Breast epithelium (tissue), 4 donors: ENCODE measurements at places on chromosomes 5 and 9.

- no peak overlapping the region for H3K4me3 ChIP-seq
- no peak for DNase-seq
- H3K27me3 ChIP-seq, result no peaks in the 10 kb centered on the region
- H3K4me1 ChIP-seq, result no peaks in the 10 kb centered on the region
- H3K36me3 ChIP-seq, result no peaks in the 10 kb centered on the region
- H3K27ac ChIP-seq, result no peak overlapping the region
Observed at GRCh38 chr9:131942146-131942720, 137.4 kb downstream of the MED27 start.

GRCh38 chr9:115951977-115952376 lies 201.6 kb upstream of the PAPPA start:
- no peak overlapping the region for H3K27ac ChIP-seq
- no peak for DNase-seq
- no peaks in the 10 kb centered on the region for H3K36me3 ChIP-seq
- no peaks in the 10 kb centered on the region for H3K27me3 ChIP-seq

DNA sequence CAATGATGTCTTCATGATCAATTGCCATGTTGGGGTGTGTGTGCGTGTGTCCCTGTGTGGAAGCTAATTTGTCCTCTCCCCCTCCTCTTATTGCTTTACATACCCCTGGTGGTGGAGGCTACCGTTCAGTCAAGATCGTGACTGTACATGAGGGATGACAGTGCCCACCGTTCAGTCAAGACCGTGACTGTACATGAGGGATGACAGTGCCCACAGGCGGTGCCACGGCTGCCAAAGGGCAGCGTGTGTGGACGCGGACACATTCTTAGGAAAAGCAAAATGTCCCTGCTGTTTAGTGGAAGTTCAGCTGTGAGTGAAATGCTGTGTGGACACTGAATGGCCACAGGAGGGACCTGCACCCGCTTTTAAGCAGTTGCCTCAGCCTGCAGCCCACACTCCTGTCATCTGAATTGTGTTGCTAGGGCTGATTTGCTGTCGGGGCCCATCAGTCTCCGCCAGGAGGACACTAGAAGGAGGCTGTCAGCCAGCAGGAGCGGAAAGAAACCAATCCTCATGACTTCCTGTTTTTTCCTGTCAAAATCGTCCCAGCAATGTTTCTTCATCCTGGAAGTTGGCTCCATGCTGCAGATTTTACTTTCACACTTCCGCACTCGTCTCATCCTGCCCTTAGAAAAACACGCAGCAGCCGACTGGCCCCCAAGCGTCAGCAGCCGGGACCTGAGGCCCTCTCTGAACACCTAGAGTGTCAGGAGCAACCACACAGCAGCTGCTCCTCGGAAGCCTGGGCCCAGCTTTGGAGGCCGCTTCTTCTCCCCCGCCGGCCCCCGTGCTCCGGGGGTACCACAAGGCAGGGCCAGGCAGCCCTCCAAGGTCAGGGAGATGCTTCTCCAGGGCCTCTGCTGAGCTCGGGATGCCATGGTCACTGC lies 9.1 kb downstream of the OR2V1 start:
- no peak overlapping the region for H3K4me3 ChIP-seq
- H3K27me3 ChIP-seq, result peaks cover 62% of the 10 kb centered on the region
- no peaks in the 10 kb centered on the region for H3K4me1 ChIP-seq
- no peak for DNase-seq
- H3K27ac ChIP-seq, result no peak overlapping the region

DNA sequence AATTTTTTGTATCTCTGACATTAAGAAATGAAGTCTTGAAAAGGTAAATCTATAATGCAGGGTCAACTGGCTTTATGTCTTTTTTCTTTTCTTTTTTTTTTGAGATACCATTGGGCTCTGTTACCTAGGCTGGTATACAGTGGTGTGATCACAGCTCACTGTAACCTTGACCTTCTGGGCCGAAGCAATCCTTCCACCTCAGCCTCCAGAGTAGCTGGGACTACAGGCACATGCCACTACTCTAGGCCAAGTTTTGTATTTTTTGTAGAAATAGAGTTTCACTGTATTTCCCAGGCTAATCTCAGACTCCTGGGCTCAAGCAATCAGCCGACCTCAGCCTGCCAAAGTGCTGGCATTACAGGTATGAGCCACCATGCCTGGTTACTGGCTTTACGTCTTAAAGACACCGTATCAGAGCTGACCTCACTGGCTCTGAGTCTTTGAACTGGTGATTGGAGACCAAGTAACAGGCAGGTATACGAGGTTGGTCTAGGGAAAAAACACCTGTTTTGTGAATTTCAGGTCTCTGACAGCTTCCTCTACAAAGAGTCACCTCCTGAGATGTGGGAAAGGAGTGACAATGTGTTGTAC lies 70.4 kb upstream of the GPBP1 start:
- H3K4me1 ChIP-seq, result no peaks in the 10 kb centered on the region
- no peak for DNase-seq
- H3K36me3 ChIP-seq, result no peaks in the 10 kb centered on the region

- no peaks in the 10 kb centered on the region for H3K4me1 ChIP-seq
- no peaks in the 10 kb centered on the region for H3K36me3 ChIP-seq
- H3K27me3 ChIP-seq, result no peaks in the 10 kb centered on the region
- H3K27ac ChIP-seq, result no peak overlapping the region
- H3K4me3 ChIP-seq, result no peak overlapping the region
Observed at GRCh38 chr5:5650242-5650641, 227.8 kb downstream of the ICE1 start.

- H3K27ac ChIP-seq, result no peak overlapping the region
- no peaks in the 10 kb centered on the region for H3K4me1 ChIP-seq
- H3K4me3 ChIP-seq, result no peak overlapping the region
- H3K36me3 ChIP-seq, result no peaks in the 10 kb centered on the region
- DNase-seq, result no peak
- H3K27me3 ChIP-seq, result no peaks in the 10 kb centered on the region
Observed at GRCh38 chr5:74064225-74064624, 438.2 kb downstream of the ARHGEF28 start.

GRCh38 chr5:55497712-55498111 lies 37.1 kb downstream of the PLPP1 start:
- H3K4me3 ChIP-seq, result no peak overlapping the region
- H3K27me3 ChIP-seq, result no peaks in the 10 kb centered on the region
- DNase-seq, result no peak
- no peak overlapping the region for H3K27ac ChIP-seq
- H3K4me1 ChIP-seq, result no peaks in the 10 kb centered on the region

DNA sequence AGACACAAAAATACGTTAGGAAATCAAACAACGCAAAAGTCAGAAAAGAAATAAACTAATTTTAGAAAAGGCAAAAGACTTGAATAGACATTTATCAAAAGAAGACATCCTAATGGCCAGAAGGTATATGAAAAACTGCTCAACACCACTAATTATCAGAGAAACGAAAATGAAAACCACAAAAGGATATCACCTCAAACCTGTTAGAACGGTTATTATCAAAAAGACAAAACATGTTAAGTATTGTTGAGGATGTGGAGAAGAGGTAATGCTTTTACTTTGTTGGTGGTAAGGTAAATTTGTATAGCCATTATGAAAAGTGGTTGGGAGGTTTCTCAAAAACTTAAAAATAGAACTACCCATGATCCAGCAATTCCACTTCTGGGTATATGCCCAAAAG lies 230.0 kb upstream of the RGMB start:
- no peak overlapping the region for H3K27ac ChIP-seq
- H3K36me3 ChIP-seq, result no peaks in the 10 kb centered on the region
- no peaks in the 10 kb centered on the region for H3K27me3 ChIP-seq
- H3K4me1 ChIP-seq, result no peaks in the 10 kb centered on the region

DNA sequence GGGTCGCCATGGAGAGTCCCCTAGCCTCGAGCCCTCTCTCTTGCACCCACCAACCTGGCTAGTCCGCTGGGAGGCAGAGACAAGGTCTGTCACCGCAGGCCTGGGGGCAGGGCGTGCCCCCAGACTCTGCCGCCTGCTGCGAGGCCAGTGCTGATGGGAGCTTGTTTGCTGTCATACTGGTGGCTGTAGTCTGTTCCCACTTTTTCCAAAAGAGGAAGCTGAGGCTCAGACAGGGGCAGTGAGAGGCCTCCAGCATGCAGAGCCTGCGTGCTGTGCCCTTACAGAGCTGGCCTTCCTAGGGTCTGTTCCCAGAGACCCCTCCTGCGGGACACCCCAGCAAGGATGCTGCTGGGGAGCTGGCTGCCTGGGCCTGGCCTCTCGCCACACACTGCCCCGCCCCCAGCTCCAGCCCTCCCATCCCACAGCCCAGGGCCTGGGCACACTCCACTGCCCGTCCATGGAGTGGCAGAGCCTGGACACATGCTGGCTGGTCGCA lies 21.0 kb upstream of the SUSD3 start:
- no peaks in the 10 kb centered on the region for H3K36me3 ChIP-seq

DNA sequence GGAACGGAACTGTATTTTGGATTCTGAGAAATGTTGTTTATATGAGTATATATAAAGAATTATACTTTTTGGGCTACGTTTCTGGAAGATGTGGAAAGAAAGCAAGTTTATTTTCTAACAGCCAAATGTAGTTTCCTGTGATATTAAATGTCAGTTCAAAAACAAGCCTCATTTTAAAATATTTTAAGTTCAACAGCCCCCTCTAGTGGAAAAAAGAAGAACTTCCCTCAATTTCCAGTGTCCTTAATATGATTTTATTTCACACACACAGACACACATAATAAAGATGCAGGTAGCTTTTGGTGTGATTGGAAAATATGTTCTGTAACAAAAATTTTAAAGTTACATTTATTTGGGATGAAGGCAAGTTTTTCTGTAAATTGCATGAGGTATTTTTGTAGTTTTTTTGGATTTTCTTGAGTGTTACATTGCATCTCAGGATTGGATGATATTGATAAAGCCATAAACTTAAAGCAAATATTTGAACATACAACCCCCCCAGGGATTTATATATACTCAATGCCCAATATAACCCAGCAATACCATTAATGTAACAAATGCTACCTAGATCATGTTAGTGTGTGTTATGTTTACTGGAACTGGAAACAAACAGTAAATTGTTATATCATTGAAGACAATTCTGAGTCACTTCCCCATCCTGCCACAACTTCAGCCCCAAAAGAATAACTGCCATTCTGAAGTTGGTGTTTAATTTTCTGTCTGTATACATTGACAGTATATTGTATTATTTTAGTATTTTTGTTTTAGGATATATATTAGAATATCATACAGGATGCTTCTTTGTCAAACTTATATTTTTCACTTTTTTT lies 54.0 kb downstream of the CCDC171 start:
- no peaks in the 10 kb centered on the region for H3K36me3 ChIP-seq
- no peak overlapping the region for H3K4me3 ChIP-seq
- H3K27ac ChIP-seq, result no peak overlapping the region
- H3K27me3 ChIP-seq, result no peaks in the 10 kb centered on the region
- no peak for DNase-seq

- no peak overlapping the region for H3K4me3 ChIP-seq
- no peaks in the 10 kb centered on the region for H3K4me1 ChIP-seq
- no peak for DNase-seq
- no peaks in the 10 kb centered on the region for H3K27me3 ChIP-seq
- H3K27ac ChIP-seq, result no peak overlapping the region
Observed at GRCh38 chr5:68669864-68670575, 423.8 kb upstream of the SLC30A5 start.

DNA sequence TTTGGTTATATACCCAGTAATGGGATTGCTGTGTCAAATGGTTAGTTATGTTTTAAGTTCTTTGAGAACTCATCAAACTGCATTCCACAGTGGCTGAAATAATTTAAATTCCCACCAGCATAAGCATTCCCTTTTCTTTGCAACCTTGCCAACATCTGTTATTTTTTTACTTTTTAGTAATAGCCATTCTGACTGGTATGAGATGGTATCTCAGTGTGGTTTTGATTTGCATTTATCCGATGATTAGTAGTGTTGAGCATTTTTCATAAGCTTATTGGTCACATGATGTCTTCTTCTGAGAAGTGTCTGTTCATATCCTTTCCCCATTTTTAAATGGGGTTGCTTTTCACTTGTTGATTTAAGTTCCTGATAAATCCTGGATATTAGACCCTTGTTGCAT lies 435.7 kb upstream of the RIOK2 start:
- H3K4me1 ChIP-seq, result no peaks in the 10 kb centered on the region
- H3K4me3 ChIP-seq, result no peak overlapping the region
- H3K27ac ChIP-seq, result no peak overlapping the region
- no peak for DNase-seq
- H3K36me3 ChIP-seq, result no peaks in the 10 kb centered on the region
